ENCODE measurements at places on chromosomes 12 and 14.

DNA sequence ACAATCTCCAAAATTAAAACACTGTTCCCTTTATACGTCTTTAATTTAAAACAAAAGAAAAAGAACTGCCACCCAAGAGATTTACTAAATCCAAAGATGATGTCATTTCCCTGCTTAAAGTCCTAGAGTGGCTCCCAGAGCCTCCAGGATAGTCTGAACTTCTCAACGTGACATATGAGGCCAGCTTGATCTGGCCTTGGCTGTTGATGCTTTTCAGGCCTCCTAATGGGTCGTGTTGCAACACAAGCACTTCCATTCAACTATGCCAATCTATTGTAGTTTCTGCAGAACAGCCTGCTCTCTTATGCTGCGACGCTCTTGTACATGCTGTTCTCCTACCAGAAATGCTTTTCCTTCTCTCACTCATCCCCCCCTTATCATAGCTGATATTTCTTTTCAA, 35.7 kb downstream of the LGR5 start:
- H3K27ac ChIP-seq, result no peak overlapping the region
- DNase-seq, result peak; percentile 74
- no peaks in the 10 kb centered on the region for H3K4me1 ChIP-seq
- no peaks in the 10 kb centered on the region for H3K27me3 ChIP-seq
- H3K4me3 ChIP-seq, result no peak overlapping the region

DNA sequence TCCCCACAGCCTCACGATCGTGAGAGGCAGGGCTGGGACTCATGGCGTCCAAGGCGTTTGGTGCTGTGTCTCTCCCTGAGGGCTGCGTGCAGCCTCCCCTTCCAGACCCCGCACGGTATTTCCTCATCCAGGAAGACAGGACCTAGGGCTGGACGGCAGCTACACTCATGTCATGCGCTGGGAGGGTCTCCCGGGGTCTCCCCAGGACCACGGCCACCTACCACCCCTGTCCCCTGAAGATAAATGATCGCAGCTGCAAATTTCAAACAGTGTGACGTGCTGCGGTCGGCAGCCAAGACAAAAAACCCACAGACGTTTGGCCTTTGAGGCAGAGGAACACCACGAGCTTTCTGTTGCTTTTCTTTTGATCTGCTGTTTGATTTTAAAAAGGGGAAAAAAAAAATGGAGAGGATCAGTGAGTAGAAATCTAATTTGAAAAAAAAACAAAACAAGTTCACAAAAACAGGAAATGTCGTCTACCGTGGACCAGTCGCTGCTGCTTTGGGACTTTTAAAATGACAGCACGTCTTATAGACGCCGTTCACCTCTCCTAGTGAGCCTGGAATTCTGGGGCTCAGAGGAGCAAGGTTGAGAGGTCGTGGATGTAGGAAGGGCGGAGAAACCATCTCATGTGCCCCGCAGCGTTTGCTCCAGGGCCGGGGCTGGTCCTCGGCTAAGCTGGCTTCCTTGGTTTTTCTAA, 237.6 kb downstream of the SLC41A2 start:
- H3K27me3 ChIP-seq, result peaks cover 3% of the 10 kb centered on the region
- peak overlapping the region; percentile 47 for H3K27ac ChIP-seq
- DNase-seq, result peak; percentile 64
- peak overlapping the region; percentile 33 for H3K4me3 ChIP-seq
- no peaks in the 10 kb centered on the region for H3K36me3 ChIP-seq

- H3K27ac ChIP-seq, result no peak overlapping the region
- H3K4me3 ChIP-seq, result no peak overlapping the region
These were observed 468.3 kb downstream of the AACS start for GRCh38 chr12:125533434-125534029.

GRCh38 chr12:131137009-131137835, 183.5 kb downstream of the ADGRD1 start:
- no peaks in the 10 kb centered on the region for H3K36me3 ChIP-seq
- no peak overlapping the region for H3K27ac ChIP-seq
- no peak for DNase-seq

DNA sequence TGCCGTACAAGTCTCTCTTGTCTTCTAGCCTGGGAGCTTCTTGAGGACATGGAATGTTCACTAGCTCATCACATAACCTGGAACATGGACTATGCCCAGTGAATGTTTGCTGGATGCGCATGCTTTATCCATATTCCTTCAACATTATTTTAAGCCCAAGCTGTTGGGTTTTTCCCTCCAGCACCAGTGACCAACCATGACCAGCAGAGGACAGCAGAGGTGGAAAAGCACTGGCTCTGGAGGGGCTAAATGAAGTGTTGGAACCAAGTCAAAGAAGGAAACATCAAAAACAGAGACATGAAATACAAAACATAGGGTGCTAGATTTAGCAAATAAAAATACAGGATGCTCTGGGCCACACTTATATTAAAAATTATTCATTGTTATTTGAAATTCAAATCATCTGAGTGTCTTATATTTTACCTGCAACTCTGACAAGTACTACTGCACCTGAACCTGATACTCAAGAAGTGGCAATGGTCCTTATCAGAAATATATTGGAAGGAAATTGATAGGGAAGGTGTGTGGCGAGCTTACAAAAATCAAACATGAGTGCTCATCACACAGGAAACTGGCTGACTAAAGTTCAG, 23.1 kb upstream of the HELB start:
- H3K4me1 ChIP-seq, result no peaks in the 10 kb centered on the region
- no peaks in the 10 kb centered on the region for H3K36me3 ChIP-seq
- no peaks in the 10 kb centered on the region for H3K27me3 ChIP-seq
- peak; percentile 20 for DNase-seq

DNA sequence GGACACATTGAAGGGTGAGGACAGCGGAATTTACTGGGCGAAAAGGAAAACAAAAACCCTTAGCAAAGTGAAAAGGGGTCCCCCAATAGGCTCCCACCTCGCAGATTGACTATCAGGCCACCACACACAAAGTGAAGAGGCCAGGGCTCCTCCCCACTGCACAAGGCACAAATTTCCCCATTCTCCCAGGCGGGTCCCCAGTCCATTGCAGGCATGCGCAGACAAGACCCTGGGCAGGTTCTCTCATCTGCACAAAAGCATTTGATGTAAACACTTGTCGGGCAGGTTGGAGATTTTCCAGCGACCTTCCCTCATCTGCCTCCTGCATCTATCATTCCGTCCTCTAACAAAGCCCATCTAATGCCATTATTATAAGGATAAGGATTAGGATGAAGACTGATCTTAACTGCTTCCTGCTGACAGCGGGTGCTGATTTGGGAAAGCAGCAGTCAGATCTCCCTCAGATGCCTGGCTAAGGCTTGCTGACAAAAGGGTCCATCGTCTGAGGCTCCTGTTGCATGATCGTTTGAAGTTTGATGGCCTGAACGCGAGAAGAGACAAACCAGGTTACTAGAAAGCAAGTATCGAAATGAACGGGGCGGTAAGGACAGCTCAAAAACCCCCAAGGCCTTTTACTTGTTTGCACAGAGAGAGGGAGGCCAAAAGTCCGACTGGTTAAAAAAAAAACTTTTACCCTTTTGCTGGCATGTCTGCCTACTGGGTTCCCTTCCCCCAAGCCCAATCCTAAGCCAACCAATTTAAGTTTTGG, 14.4 kb downstream of the ASCL4 start:
- H3K27me3 ChIP-seq, result no peaks in the 10 kb centered on the region
- no peak for DNase-seq
- no peaks in the 10 kb centered on the region for H3K36me3 ChIP-seq
- H3K4me1 ChIP-seq, result no peaks in the 10 kb centered on the region
- no peak overlapping the region for H3K4me3 ChIP-seq

- no peak overlapping the region for H3K4me3 ChIP-seq
- peak; percentile 78 for DNase-seq
- no peaks in the 10 kb centered on the region for H3K27me3 ChIP-seq
- H3K36me3 ChIP-seq, result peaks cover 5% of the 10 kb centered on the region
- H3K4me1 ChIP-seq, result peaks cover 11% of the 10 kb centered on the region
- peak overlapping the region; percentile 47 for H3K27ac ChIP-seq
These were observed 20.6 kb downstream of the MAPK1IP1L start for GRCh38 chr14:55071870-55072640.

DNA sequence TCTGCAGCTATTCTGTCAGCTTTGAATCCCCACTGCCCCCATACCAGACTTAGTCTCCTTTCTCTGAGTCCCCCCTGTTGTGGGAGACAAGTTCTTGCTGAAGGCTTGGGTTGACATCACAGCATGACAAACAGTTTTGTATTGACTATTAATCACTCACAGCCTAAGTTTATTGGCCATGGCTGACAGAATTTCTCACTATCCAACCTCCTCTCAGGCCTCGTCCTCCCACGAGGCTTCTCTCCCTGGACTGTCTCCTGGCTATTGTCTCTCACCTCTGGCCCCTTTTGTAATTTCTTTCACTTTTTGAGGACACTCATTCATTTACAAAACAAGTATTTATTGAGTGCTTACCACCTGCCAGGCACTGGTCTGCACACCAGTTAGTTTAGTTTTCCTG, 35.2 kb upstream of the DCD start:
- H3K27ac ChIP-seq, result no peak overlapping the region
- no peak overlapping the region for H3K4me3 ChIP-seq
- no peaks in the 10 kb centered on the region for H3K36me3 ChIP-seq
- peaks cover 2% of the 10 kb centered on the region for H3K27me3 ChIP-seq
- no peak for DNase-seq

- no peak overlapping the region for H3K27ac ChIP-seq
- no peaks in the 10 kb centered on the region for H3K27me3 ChIP-seq
- no peaks in the 10 kb centered on the region for H3K36me3 ChIP-seq
- H3K4me1 ChIP-seq, result no peaks in the 10 kb centered on the region
These were observed 218.3 kb upstream of the CNTN1 start for GRCh38 chr12:40473962-40474361.

DNA sequence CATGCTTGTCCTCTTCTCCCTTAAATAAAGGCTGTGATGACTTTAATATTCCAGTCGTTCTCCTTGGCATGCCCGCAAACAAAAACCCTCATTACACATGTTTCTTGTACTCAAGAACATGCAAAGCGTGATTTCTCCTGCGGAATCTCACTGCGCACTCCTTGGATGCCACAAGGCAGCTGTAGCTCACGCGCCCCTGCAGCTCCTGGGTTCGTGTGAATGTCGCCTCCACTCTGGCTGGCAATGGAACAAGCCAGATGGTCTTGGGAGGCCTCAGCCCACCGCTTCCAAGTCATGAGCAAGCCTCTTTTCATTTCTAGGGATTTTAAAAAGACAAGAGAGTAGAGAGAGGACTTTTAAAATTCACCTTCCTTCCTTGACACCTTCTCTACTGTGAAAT, 403.8 kb downstream of the PCNX1 start:
- no peaks in the 10 kb centered on the region for H3K36me3 ChIP-seq
- H3K4me3 ChIP-seq, result no peak overlapping the region
- no peak overlapping the region for H3K27ac ChIP-seq

DNA sequence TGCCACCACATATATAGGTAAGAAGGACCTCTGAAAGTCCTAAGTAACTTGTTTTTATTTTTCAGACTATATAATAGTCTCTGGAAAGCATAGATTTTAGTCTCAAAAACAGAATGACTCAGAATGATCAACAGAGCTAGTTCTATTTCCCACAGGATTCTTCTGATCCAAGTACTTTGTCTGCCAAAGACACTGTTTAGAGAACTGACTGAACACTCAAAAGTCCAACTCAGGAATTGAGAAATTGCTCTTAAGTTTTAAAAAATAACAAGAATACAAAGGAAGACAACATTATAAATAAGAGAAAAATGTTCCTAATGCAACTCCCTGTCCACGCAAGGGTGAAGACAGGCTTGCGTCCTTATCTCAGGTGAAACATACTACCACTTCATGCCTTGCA, 29.0 kb downstream of the LGMN start:
- H3K36me3 ChIP-seq, result peaks cover 9% of the 10 kb centered on the region
- H3K4me3 ChIP-seq, result no peak overlapping the region
- DNase-seq, result peak; percentile 94
- H3K27me3 ChIP-seq, result no peaks in the 10 kb centered on the region

Measured in muscle of leg (tissue), 16 donors.